ENCODE measurements at places on chromosomes 7 and 10.

DNA sequence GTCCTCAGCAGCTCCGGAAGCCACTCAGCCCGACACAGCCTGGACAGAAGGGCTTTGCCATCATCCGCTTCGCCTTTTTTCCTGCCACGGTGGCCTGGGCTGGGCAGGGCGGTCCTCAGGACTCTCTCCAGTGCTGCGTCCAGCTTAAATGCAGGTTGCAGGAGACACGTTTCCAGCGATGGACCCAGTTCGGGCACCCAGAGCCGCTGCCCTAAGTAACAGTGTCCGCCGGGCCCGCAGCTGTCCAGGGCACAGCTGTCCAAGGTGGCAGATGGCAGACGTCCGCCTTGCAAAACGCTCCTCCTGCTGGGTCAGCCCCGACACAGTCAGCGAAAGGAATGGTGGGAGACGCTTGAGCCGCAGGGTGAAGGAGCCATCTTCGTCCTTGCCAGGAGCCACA is 37.0 kb upstream of the FOXL3 start:
- DNase-seq: no peak

DNA sequence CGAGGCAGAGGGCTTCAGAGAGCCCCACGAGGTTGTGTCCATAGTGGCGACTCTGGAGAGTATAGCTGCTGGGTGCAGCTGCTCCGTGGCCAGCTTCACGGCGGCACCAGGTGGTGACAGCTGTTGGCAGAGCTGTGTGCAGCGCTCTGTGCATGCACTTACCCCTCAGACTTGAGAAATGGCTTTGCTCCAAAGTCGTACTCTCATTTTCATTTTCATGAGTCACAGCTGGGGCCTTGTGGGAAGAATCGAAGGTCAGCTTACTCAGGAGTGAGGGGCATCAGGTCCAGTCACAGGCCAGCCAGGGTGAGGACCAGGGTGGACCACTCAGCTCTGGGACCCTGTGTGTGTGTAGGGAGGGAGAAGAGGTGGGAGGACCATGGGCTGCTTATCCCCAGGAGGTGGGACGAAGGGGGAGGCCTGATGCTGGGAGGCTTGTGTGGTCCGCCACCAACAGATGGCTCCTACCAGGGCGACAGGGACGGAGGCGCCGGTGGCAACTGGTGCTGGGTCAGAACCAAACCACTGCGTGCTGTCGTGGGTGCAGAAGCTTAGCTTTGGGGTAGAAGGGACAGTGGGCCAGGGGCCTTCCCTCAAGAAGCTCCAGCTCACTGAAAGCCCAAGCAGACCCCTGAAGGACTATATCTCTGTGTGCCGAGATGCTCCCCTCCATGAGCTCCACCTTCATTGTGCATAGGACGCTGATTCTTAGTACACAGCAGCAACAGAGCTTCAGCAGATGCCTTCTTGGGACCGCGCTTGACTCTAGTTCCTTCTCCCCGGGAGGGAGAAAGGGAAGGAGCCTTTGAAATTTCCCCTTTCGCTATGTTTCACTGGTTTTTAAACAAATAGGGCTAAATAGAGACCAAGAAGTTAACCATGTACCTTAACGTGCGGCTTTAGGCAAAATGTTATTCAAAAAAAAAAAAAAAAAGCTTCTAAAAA is 225.0 kb downstream of the CELF2 start:
- DNase-seq: peak; percentile 94

- DNase-seq: no peak
Observed at GRCh38 chr10:121831777-121832176, 96.1 kb downstream of the ATE1 start.

DNA sequence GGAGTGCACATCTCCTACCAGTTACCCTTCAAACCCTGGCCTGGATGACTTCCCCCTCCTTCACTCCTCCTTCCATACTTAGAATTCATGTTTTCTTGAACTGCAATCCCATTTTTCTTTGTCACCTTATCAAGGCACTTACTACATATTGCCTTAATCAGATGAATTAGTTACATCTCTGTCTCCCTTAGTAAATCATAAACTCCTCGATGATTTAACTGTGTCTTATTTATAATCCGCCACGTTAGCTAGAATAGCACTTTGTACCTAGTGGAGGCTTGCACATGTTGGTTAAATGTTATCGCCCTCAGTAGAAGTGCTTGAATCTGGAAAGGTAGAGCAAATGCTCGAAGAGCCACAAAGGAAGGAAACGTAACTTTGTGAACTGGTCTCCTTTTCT is 94.7 kb upstream of the RAB11FIP2 start:
- DNase-seq: no peak

DNA sequence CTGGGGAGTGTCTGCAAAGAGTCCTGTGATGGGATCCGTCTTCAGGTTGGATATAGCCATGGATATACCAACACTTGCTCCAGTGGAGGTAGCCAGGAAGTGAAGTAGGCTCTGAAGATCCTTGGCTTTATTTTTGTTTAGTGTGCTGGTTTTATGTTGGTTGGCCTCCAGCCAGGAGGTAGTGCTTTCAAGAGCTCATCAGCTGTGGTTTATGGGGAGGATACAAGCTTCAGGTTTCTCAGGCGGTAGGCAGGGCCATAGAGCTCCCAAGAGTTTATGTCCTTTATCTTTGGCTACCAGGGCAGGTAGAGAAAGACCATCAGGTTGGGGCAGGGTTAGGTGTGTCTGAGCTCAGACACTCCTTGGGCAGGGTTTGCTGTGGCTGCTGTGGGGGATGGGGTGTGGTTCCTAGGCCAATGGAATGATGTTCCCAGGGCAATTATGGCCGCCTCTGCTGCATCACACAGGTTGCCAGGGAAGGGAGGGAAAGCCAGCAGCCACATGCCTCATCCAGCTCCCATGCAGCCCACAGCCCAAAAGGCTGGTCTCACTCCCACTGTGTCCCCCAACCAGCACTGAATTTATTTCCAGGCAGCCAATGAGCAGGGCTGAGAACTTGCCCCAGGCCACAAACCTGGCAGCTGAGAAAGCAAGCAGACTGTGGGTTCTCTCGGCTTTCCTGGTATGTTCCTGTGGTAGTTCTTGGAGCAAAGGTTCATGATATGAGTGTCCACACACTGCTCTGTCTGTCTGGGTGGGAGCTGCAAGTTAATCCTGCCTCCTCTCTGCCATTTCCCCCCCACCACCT is 67.0 kb upstream of the PRLHR start:
- DNase-seq: no peak

GRCh38 chr7:71184136-71184535 is 52.2 kb downstream of the GALNT17 start:
- no peak for DNase-seq

DNA sequence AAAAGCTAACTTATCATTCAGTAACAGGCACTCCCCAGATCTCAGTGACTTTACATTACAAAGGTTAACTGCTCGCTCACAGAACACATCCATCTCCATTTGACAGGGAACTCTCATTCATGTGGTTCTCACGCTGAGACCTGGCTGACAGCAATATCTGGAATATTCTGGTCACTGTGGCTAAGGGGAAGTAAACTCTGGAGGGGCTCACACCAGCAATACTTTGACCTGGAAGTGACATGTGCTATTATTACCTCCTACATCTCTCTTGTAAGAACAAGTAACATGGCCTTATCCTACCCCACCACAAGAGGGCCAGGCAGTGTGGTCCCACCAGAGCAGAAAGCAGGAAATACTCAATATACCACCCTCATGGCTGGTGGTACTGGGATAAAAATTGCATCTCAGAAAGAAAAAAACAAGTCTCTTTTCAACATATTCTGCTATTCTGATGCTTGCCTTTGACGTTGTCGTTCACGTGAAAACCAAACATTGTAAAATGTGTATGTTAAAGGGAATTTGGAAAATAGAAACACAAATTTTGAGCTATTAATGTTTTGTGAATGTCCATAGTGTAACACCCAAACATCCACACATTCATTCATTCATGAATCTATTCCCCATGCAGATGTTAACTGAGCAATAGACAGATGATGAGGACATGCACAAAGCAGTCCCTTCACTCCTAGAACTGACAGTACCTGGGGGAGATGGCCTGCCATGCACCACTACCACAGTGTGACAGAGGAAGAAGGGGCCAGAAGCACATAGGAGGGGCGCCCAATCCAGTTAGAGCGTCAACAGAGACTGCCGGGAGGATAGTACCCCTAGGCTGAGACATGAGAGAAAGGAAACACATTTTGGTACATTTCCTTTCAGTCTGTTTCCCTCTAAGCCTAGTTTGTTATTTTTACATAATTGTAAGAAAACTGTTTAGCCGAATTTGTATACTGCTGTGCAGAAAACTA is 166.0 kb upstream of the SP4 start:
- peak; percentile 83 for DNase-seq

DNA sequence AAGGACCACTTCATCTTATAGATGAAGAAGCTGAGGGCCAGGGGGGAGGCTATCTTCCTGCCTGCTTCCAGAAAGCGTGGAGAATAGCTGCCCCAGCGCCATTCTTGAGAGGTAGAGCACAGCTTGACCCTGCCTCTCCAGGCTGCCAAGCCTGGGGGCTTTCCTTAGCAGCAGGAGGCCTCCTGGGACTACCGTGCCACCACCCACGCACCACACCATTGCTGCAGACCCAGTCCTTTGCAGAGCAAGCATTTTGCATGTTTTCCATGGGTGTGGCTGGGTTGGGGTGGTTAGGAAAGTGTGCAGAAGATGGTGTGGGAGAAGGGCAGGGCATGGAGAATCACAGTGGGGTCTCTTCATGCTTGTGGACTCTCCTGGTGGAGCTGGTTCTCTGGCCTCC is 64.9 kb downstream of the TBXAS1 start:
- peak; percentile 30 for DNase-seq

GRCh38 chr7:38600741-38601140 is 30.4 kb downstream of the AMPH start:
- no peak for DNase-seq

DNA sequence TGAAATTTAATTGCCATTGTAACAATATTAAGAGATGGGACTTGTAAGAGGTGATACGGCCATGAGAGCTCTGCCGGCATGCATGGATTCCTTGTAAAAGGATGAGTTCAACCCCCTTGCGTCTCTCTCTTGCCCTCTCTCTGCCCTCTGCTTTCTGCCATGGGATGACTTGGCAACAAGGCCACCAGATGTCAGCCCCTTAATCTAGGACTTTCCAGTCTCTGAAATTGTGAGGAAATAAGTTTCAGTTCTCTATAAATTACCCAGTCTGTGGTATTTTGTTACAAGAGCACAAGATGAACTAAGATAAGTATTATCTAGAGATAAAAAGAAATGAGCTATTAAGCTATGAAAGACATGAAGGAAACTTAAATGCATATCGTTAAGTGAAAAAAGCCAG is 145.7 kb upstream of the AHR start:
- DNase-seq: peak; percentile 49

DNA sequence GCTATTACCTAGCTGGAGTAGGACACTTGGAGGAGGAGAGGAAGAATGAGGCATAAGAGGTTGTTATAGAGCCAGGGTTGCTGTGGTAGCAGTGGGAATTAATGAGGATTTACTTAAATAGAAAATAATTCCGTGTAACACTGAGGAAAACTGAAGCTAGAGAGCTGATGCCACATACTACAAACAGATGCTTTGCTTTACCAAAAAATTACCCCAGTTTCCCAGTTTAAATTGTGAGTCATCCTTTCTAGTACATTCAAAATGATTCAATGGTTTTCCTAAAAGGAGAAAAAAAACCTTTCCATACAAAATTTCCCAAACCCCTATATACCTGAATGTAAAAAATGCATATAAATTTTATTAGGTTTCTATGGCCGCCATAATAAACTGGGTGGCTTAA is 58.3 kb downstream of the ZNF518A start:
- no peak for DNase-seq

DNA sequence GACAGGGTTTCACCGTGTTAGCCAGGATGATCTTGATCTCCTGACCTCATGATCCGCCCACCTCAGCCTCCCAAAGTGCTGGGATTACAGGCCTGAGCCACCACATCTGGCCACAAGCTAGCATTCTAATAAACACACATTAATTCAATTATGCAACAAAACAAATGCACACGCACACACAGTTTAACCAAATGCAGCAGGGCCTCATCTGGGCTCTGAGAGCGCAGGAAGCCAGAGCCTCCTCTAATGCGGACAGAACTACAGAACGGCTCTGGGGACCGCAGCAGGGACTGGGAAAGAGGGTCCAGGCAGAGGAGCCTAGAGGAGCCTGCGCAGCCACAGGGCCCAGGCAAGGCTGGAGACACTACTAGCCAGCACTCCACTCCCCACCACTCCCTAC is 3.8 kb downstream of the MAD1L1 start:
- no peak for DNase-seq

GRCh38 chr7:145265180-145265579 is 429.3 kb upstream of the TPK1 start:
- DNase-seq: no peak

DNA sequence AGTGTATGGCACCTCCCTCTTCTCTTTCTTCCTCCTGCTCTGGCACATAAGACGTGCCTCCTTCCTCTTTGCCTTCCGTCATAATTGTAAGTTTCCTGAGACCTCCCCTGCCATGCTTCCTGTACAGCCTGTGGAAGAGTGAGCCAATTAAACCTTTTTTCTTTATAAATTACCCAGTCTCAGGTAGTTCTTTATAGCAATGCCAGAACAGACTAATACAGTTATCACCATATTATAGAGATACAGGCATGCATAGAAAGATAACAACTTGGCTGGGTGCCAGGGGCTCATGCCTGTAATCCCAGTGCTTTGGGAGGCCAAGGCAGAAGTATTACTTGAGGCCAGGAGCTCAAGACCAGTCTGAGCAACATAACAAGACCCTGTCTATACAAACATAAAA is 53.2 kb downstream of the GCC1 start:
- DNase-seq: no peak

DNA sequence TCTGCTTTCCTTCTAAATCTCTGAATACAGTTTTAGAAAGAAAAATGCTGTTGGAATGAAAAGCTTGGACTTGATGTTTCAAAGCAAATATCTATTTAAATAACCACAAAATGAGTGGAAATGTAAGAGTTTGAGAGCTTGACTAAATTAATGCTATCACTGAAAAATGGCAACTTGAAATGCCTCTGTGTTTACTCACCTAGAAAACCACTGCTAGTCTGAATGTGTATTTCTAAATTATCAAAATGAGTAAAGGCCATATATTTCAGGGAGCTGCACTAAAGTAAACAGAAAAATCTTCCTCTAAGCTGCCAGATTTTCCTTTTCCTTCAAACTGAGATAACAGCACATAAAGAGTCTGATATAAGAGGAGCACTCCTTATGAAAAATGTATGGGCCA is 87.9 kb downstream of the DPY19L1 start:
- no peak for DNase-seq

- DNase-seq: no peak
Observed at GRCh38 chr10:132434405-132435005, 37.5 kb downstream of the PWWP2B start.

DNA sequence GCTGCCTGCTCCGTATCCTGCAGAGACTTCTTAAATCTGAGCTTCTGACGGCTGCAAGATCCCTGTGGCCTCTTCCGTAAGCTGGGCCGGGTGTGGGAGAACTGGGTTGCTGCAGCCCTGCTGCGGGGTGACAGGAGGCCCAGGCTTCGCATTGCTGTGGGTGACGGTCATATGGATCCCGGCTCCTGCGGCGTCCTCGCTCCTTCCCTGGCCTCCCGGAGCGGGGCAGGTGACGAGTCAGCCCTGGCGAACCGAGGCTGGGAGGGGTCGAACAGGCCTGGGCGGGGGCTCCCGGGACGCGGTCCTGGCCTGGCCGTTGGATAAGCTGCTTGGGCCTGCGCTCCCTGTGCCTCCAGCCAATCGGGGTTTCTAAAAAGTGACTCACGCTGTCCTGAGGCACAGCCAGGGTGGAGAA is 7.8 kb upstream of the UBE2D1 start:
- no peak for DNase-seq
